ENCODE measurements at places on chromosomes 1 and 21. TPM values are rescaled to one million over a fixed set of nuclear protein-coding genes. Genes with fewer than 3 reads are reported as not detected.

Gene EPHB2
- total RNA-seq: 10.4 TPM

Gene REN
- total RNA-seq: not detected

Gene FNDC7
- total RNA-seq: 0.13 TPM

DNA sequence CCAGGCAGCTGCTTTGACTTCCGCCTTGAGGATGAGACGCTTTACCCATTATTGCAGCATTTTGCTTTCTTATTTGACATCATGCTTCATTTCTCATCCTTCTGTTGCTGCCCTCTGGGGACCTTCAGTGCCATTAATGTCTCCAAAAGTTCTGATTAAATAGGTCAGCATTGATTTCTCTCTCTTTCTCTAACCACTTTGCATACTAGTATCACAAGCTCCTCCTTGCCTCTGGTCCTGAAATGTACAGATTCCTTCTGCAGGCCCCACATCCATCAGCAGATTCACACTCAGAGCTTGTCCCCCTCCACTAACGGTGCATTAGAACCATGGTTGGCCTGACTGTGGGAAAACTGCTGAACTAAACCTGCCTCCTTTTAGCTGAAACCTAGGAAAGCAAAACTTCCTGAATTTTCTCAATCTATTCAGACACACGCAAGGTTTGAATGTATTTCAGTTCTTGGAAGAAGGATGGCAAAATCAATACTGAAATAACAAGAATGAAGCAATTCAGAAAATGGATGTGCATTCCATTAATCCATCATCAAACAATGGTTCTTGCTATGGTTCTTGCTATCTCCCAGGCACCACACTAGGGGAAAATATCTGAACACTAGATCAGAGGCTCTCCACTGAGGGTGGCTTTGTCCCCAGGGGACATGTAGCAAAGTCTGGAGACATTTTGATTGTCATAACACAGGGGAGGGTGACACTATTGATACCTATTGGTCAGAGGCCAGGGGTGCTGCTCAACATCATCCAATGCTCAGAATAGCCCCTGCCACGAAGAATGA, 154.5 kb downstream of the PCP4 start:
- no peaks in the 10 kb centered on the region for H3K36me3 ChIP-seq
- H3K4me1 ChIP-seq: no peaks in the 10 kb centered on the region
- H3K27ac ChIP-seq: no peak overlapping the region
- DNase-seq: no peak

- H3K36me3 ChIP-seq: no peaks in the 10 kb centered on the region
- no peaks in the 10 kb centered on the region for H3K4me1 ChIP-seq
- H3K27me3 ChIP-seq: no peaks in the 10 kb centered on the region
- no peak overlapping the region for H3K4me3 ChIP-seq
Measured at GRCh38 chr1:202561726-202562443, 148.4 kb downstream of the SYT2 start.

DNA sequence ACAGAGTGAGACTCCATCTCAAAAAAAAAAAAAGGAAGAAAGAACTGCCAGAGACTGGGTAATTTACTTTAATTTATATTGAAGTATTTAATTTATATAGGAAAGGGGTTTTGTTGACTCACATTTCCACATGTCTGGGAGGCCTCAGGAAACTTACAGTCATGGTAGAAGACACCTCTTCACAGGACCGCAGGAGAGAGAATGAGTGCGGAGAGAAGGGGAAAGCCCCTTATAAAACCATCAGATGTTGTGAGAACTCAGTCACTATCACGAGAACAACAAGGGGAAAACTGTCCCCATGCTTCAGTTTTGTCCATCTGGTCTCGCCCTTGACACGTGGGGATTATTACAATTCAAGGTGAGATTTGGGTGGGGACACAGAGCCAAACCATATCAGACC, 25.8 kb upstream of the PPP1R8 start:
- H3K4me3 ChIP-seq: no peak overlapping the region
- no peak for DNase-seq
- H3K27me3 ChIP-seq: no peaks in the 10 kb centered on the region
- no peaks in the 10 kb centered on the region for H3K36me3 ChIP-seq
- no peak overlapping the region for H3K27ac ChIP-seq
- no peaks in the 10 kb centered on the region for H3K4me1 ChIP-seq

DNA sequence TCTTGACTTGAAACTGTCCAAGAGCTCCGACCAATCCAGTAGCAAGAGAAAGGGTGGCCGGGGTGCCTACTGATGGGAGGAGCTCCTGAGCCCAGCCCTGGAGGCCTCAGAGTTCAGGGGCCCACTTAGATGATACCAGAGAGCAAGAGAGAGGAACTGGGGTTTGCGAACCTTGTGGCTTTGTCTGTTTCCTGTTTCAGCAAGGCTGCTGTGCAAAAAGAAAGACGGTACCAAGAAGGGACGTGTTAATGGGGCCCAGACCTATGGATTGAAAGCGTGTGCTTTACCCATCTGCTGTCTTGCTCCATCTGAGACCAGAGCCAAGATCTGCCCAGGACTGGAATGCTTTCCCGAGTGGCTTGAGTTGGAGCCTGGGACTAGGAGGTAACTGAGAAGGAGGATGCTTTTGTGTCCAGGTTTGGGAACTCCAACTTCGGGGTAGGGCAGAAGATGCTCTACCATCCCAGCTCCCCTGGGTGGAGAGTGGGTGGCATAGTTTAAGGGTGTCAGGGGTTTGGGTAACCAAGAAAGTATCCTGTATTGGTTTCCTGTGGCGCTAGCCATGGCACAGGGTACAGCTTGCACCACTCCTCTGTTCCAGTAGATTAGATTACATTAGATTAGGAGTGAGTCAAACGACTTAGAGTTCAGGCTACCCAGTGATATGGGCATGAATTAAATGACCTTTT, at the start of gene TRAF3IP3:
Gene TRAF3IP3, plus strand, starts transcription at position 128 of the 689 bp plus-strand sequence. CDS start 3,987 bp downstream, outside the sequence.
- no peak within 1 kb of the TSS for H3K27ac ChIP-seq
- no peak within 1 kb of the TSS for H3K4me3 ChIP-seq
- H3K27me3 ChIP-seq: no peaks in the 10 kb centered on the region

DNA sequence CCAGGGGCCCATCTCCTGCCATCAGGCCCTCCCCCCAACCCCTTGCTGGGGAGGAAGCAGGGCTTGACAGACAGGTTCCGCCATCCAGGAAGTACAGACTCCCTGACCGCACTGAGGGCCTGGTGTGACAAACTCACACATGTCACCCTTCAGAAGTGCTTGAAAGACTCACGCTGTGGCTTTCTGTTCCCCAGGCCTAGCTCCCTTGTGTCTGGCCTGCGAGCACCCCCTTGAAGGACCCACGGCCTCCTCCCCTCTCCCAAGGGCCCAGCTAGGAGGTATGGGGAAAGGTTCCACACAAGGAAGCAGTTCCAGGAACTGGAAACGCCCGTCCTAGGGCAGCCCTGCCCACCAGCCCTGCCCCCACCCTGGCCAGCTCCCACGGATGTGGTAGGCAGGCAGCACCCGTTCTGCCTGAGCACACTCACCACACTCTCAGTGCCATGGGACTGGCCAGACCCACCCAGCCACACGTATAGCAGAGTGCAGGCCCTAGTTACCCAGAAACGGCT, 26.7 kb downstream of the SLC2A1 start:
- H3K27me3 ChIP-seq: no peaks in the 10 kb centered on the region
- H3K27ac ChIP-seq: peak overlapping the region; percentile 7
- peaks cover 22% of the 10 kb centered on the region for H3K36me3 ChIP-seq
- DNase-seq: no peak

- H3K4me1 ChIP-seq: peaks cover 10% of the 10 kb centered on the region
- peaks cover 9% of the 10 kb centered on the region for H3K36me3 ChIP-seq
- H3K4me3 ChIP-seq: no peak overlapping the region
- H3K27ac ChIP-seq: no peak overlapping the region
Measured at GRCh38 chr1:227765261-227766014, 30.2 kb downstream of the SNAP47 start.

GRCh38 chr1:167200749-167201148, 19.9 kb upstream of the POU2F1 start:
- DNase-seq: no peak
- H3K4me1 ChIP-seq: peaks cover 26% of the 10 kb centered on the region
- H3K27me3 ChIP-seq: no peaks in the 10 kb centered on the region
- no peak overlapping the region for H3K4me3 ChIP-seq

DNA sequence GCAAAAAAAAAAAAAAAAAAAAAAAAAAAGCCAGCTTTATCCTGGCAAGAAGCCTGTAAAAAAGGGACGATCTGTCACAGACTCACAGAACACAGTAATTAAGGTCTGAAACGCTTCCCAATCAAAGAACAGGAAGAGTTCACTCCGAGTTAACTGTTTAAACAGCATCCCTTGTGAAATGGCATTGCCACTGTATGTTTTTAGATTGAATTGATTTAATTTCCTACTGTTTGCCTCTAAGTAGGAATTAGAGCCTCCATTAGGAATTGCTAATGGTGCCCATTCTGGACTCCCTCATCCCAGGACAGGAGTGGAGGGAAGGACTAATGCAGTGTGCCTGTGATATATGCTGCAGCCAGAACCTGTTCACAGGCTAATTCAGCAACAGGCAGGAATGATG, 370.8 kb downstream of the RWDD3 start:
- no peak overlapping the region for H3K4me3 ChIP-seq
- DNase-seq: no peak
- no peaks in the 10 kb centered on the region for H3K4me1 ChIP-seq

DNA sequence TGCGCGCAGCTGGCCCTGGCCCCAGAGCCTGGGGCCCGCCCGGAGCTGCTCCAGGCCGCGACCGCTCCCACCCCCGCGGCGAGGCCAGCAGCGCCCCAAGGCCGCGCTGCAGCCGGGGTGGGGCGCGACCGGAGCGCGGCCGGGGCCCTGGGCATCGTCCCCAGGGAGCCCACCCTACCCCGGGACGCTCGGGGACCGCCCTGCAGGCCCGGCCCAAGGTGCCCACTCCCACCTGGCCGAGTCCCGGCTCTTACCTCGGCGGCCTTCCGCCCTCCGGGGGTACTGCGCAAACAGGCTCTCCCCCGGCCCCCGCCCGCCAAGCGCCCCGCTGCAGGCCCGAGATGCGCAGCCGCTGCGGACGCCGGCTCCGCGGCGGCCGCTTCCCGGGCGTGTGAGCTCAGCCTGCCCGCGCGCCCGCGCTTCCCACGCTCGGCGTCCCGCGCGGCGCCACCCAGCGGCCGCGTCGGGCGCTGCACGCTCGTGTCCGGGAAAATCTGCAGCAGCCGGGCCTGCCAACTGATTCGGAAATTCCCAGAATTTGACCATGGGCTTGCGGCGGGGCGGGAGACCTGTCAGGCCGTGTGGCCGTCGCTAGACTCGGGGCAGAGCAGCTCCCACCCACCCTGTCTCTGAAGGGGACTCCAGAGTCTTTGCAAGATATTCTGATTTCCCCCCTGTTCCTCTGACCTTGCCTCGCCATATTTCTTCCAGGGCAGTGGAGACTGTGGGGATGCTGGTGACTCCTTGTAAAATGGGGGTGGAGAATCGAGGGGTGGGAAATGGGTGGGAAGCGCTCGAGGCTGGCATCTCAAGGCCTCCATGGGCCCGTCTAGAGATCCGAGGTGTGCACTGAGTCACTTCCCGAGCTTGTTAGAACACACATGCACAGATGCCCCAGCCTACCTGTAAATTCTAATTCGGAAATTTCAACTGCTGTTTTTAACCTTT, 41.9 kb downstream of the CD34 start:
- H3K4me1 ChIP-seq: no peaks in the 10 kb centered on the region
- H3K27ac ChIP-seq: no peak overlapping the region
- DNase-seq: peak; percentile 77

- H3K36me3 ChIP-seq: no peaks in the 10 kb centered on the region
- H3K4me3 ChIP-seq: no peak overlapping the region
- H3K4me1 ChIP-seq: no peaks in the 10 kb centered on the region
- H3K27me3 ChIP-seq: peaks cover 8% of the 10 kb centered on the region
- no peak for DNase-seq
- no peak overlapping the region for H3K27ac ChIP-seq
Measured at GRCh38 chr1:112841825-112842224, 114.2 kb downstream of the SLC16A1 start.

GRCh38 chr1:56850411-56850810, 4.2 kb upstream of the C8A start:
- H3K36me3 ChIP-seq: no peaks in the 10 kb centered on the region
- no peaks in the 10 kb centered on the region for H3K4me1 ChIP-seq
- H3K27ac ChIP-seq: no peak overlapping the region
